Stimulated activated CD4-positive, alpha-beta T cell treated with anti-CD3 and anti-CD28 coated beads, Interleukin-1b, Interleukin-23, amount 100 ng/mL, for 48 hours (primary cell): ENCODE measurements at places on chromosomes 12 and 14.
A peak's percentile ranks its signal among the peaks of the same experiment; 100 is the strongest.

- no peak for DNase-seq
These were observed 4.2 kb upstream of the IRF9 start for GRCh38 chr14:24156840-24157239.

GRCh38 chr12:58105225-58106119 is 164.1 kb downstream of the ATP23 start:
- DNase-seq, result no peak

GRCh38 chr14:76514213-76514998 is 138.5 kb downstream of the ESRRB start:
- DNase-seq, result no peak

GRCh38 chr14:50501642-50502041 is 30.7 kb downstream of the MAP4K5 start:
- DNase-seq, result no peak

- no peak for DNase-seq
These were observed 8.6 kb upstream of the NXPH4 start for GRCh38 chr12:57207731-57208630.

DNA sequence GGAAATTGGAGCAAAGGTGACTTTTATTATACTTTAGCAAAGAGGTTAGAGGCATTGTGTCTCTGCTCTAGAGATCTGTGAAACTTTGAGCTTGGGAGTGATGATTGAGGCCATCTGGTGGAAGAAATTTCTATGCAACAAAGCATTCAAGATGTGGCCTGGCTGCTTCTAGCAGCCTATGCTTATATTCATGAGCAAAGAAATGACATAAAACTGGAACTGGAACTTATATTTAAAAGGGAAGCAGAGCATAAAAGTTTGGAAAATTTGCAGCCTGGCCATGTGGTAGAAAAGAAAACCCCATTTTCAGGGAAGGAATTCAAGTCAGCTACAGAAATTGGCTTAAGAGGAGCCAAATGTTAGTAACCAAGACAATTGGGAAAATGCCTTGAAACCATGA is 70.4 kb downstream of the SDR9C7 start:
- no peak for DNase-seq

GRCh38 chr14:33726685-33727084 is 224.2 kb downstream of the EGLN3 start:
- no peak for DNase-seq

DNA sequence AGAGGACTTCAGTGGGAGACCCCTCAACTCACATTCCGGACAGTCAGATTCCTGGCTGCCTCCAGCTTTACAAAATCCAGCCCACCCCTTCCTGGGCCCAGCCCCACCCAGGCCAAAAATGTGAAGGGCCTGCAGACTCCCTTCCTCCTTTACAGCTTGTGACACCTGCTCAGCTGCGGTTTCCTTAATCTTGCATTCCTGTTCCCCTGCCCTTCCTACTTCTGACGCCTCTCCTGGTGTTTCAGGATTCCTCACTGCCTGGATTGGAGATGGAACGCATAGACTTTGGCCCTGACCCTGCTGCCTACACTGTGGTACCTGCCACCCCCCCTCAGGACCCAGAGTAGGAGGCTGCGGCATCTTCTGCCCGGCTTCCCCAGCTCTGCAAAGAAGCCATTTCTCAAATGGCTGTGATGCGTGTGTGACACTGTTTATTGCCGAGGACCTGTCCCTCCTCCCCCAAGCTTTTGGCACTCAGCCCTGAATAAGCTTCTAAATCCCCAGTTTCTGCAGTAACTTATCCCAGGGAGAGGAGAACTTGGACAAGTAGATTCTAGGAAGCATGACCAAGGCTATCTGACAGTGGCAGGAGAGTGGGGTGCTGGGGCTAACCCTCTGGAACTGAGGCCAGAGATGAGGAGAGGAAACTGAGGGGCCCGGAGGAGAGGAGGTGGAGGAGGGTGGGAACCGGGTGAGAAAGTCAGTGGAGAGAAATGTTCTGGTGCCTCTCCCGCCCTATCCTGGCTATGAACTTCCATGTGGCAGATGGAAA is 24.9 kb upstream of the BCDIN3D start:
- DNase-seq, result no peak

DNA sequence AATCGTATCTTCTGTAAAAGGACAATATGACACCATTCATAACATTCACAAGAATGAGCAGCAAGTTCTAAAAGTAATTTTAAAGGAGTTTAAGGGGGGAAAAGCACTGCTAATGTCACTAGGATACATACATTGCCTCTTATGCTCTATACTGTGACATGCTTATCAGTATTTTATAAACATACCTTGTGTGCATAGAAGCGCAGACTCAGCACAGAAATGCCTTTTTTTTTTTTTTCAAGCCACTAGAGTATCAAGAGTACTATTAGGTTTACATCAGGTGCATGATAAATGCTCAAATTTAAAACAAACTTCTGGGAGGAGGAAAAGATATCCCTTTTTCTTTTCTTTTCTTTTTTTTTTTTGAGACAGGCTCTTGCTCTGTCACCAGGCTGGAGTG is 13.6 kb upstream of the SMARCC2 start:
- no peak for DNase-seq

DNA sequence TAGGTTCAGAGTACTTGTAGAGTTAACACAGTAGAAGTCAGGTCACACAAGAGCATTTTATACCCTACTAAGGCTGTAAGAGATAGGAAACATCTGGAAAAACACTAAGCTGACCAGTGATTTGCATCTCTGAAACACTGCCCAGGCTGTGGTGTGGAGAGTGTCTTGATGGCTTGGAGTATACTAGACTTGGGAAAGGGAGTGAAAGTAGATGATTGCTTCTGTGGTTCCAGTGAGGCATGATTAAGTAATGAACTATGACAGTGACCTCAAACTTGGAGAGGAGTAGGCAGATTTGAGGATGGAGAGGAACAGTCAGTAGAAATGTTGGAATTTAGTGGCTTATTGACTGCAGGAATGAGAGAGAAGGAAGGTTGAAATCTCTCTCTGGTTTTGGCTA is 201.2 kb downstream of the FLRT2 start:
- DNase-seq, result no peak

- peak; percentile 91 for DNase-seq
These were observed 32.1 kb downstream of the DMAC2L start for GRCh38 chr14:50344116-50344775.

DNA sequence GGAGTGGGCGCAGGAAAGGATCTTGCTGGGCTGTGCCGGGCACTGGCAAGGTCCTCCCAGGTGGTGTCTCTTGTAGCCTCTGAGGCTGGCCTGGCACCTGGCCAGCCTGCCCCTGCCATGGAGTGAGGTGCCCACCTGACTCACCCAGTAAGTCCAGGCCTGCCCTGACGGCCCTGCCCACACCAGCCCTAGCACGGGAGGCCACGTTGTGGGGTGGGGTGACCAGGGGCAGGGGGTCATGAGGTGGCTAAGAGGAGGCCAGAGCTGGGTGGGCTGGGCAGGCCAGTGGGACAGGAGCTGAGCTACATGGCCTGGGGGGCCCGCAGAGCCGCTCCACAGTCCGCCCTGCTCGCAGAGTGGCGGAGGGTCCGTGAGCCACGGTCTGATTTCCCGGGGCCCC is 45.4 kb downstream of the KIF26A start:
- no peak for DNase-seq

DNA sequence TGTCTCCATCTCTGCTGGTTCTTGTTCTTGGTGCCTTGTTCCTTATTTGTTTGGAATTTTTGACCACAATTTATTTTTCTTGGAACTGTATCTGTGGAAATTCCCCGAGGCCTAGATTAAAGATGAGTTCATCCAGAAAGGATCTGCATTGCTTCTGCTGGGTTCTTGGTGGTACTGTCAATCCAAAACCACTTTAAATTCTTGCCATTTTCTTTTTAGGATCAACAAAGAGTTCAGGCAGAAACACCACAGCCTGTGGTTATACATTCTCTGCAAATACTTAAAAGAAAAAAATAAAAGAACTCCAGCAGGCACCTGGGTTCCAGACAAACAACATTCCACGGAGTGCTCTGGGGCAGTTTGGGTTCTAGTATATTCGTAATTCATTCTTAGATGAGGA is 6.0 kb upstream of the VAMP1 start:
- no peak for DNase-seq

DNA sequence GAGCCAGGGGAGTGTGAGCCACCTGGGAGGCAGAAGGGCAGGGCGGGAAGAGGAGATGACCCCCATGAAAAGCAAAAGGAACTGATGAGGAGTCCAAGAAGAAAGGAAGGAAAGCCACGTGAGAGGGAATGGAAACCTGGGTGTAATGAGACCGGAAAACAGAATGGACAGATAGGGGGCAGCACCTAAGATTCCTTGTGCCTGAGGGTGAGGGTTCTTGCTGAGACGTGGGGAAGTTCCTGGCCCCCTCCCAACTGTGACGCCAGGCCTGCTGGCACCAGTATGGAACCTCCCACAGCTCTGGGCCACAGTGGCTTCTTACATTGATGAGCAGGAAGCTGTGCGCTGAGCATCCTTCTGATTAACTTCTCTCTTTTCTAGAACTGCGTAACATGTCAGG is 30.8 kb downstream of the TTC7B start:
- DNase-seq, result no peak

GRCh38 chr12:85693093-85693665 is 143.0 kb downstream of the RASSF9 start:
- no peak for DNase-seq

DNA sequence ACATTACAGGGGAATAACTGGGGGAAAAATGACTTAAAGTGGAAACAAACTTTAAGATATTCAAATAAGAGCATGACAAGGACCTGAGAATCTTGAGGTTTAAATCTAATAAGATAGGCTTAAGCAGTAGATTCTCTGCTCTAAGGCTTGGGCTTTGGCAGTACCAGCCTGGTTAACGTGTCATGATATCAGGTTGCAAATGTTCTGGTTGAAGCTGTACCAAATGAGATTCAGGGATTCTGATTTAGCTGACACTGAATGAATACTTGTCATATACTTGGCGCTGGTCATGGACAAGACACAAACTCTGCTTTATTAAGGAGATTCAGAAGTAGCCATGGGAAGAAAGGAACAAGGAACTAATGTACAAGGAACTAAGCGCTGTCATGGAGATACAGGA is 6.1 kb downstream of the TCP11L2 start:
- no peak for DNase-seq

GRCh38 chr12:70692681-70693288 is 55.6 kb upstream of the PTPRB start:
- no peak for DNase-seq

GRCh38 chr12:109594556-109595317 is 21.1 kb downstream of the MVK start:
- no peak for DNase-seq

GRCh38 chr12:47740606-47741339 is 15.5 kb upstream of the ENDOU start:
- no peak for DNase-seq

GRCh38 chr12:25755136-25755970 is 202.3 kb upstream of the LMNTD1 start:
- no peak for DNase-seq

GRCh38 chr12:11704089-11704488 is 54.6 kb downstream of the ETV6 start:
- DNase-seq, result no peak

- DNase-seq, result no peak
These were observed 337 bp downstream of the KRT74 start for GRCh38 chr12:52573306-52573705.

- DNase-seq, result no peak
These were observed 27.3 kb upstream of the ITPK1 start for GRCh38 chr14:93142854-93143652.

DNA sequence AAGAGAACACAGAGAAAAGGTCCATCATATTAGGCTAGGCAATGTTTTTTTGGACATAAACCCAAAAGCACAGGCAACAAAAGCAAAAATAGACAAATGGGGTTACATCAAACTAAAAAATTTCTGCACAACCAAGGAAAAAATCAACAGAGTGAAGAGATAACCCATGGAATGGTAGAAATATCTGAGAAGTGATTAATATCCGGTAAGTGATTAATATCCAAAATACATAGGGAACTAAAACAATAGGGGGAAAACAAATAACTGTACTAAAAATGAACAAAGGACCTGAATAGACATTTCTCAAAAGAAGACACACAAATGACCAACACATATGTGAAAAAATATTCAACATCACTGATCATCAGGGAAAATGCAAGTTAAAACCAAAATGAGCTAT is 4.3 kb downstream of the STYK1 start:
- DNase-seq, result no peak

GRCh38 chr12:14384783-14385638 is 19.5 kb downstream of the ATF7IP start:
- peak; percentile 71 for DNase-seq

DNA sequence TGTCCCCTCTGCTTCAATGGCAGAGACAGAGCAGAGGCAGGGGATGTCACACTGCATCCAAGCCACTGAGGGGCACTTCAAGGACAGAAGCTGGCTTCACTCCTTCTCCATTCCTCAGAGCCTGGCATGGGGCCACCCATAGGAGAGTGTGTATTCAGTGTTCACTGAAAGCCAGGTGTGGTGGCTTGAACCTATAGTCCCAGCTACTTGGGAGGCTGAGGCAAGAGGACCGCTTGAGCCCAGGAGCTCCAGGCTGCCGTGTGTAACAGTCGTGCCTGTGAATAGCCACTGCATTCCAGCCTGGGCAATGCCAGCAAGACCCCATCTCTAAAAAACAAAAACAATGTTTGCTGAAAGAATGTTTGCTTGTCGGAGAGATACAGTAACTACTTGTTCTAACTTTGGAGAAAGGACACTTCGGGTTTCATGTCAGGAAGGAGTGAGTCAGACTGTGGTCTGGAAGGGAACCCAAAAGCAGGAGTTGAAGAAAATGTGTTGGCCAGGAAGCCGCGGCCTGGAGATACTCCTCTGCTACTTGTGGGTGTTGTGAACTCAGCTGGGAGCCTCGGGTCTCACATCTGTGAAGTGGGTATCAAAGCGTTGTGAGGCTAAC is 43.4 kb downstream of the ELK3 start:
- peak; percentile 58 for DNase-seq

GRCh38 chr14:28678887-28679286 is 87.7 kb upstream of the FOXG1 start:
- DNase-seq, result no peak

DNA sequence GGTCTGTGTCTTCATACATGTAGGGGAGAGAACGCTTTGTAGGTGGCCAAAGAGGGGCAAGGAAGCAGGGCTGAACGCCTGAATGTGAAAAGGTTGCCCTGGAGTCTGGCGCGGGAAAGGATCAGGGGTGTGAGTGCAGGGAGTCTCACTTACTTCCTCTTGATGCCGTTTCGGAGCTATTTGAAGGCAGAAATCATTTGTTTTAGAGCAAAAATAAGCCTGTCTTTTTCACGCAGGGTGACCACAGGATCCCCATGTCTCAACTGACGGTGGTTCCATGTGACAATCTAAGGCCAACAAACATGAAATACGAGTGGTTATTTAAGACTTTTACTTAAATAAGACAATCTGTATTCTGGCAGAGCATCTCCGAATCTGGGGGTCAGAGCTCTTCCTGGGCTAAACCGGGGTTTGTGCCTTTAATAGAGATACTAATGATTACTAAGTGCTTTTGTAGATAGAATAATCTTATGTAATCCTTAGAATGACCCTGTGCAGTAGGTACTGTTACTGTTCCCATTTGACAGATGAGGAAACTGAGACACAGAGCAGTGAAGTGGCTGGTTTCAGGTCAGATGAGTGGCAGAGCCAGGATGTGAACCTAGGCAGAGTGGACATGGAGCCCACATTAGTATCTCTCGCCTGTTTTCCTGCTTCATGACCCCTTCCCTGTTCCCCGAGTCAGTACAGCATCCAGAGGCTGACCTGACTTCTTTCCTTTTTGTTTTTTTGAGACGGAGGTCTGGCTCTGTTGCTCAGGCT is 1.9 kb downstream of the BRI3BP start:
- DNase-seq, result no peak

- no peak for DNase-seq
These were observed 381.0 kb downstream of the NOVA1 start for GRCh38 chr14:26216786-26217185.

GRCh38 chr12:45703942-45704341 is 25.6 kb upstream of the ARID2 start:
- DNase-seq, result no peak

- DNase-seq, result no peak
These were observed 171.7 kb downstream of the SLC41A2 start for GRCh38 chr12:104786352-104786751.
